ENCODE measurements at places on chromosomes 2 and 18. TPM values are rescaled to one million over a fixed set of nuclear protein-coding genes. Genes with fewer than 3 reads are reported as not detected.
A peak's percentile ranks its signal among the peaks of the same experiment; 100 is the strongest.

- DNase-seq, result peak; percentile 26
Measured at GRCh38 chr2:151922845-151923666, 94.8 kb upstream of the ARL5A start.

- no peak for DNase-seq
Measured at GRCh38 chr18:55158570-55158969, 199.3 kb upstream of the CCDC68 start.

NPC1 gene
- total RNA-seq, result 81.3 TPM

DNA sequence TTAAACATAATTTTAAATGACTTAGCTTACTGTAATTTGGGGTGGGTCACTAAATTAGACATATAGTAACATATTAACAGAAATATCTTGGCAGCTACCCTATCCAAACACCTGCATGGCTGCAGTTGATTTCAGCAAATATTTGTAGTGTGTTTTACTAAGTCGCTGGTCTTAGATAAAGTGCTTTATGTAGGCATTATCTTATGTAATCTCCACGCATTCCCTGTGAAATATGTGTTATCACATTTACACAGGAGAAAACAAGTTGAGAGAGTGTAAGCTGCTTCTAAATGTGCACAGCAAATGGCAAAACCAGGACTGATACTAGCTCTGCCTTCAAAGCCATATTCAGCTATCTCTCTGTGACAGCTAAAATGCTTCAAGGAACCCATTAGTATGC lies 72.0 kb downstream of the NYAP2 start:
- no peak for DNase-seq

DNA sequence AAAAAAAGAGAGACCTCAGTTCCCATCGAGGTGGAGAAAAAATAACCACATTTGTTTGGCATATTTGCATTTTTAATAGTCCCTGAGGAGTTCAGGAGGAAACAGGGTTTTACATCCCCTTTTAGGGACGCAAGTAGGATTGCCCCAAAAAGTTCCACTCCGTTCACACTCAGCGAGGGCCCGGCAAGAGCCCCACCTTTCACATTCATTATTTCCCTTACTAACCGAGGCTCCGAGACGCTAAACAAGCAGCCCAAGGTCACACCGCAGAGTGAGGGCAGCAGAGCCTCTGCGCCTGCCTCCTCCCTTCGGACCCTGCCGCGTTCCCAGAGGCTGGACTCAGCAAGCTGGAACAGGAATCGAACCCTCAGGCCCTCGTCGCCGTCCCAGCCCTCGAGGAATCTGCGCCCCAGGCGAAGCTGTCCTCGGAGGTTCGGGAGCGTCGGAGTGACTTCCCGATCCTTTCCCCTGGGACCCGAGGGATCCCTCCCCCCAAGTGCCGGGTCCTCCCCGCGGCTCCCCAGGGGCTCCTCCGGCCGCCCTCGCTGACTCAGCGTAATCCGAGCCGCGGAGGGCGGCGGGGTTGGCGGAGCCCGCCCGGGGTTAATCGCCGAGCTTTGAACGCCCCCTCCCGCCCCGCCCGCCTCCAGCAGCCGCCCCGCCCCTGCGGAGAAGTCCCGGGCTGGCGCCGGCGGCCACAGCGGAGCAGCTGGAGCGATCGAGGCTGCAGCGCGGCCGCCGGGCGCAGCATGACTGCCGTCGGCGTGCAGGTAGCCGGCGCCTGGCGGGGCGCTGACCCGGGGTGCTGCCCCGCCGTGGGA lies at the start of gene TMEM37:
Gene TMEM37, plus strand, starts transcription at position 700 of the 821 bp plus-strand sequence. Its CDS starts 50 bp downstream, at position 750.
- no peak for DNase-seq

GRCh38 chr2:159139216-159139933 lies 147.1 kb downstream of the WDSUB1 start:
- DNase-seq, result no peak

EML6 gene
- total RNA-seq, result 2.3 TPM

DNA sequence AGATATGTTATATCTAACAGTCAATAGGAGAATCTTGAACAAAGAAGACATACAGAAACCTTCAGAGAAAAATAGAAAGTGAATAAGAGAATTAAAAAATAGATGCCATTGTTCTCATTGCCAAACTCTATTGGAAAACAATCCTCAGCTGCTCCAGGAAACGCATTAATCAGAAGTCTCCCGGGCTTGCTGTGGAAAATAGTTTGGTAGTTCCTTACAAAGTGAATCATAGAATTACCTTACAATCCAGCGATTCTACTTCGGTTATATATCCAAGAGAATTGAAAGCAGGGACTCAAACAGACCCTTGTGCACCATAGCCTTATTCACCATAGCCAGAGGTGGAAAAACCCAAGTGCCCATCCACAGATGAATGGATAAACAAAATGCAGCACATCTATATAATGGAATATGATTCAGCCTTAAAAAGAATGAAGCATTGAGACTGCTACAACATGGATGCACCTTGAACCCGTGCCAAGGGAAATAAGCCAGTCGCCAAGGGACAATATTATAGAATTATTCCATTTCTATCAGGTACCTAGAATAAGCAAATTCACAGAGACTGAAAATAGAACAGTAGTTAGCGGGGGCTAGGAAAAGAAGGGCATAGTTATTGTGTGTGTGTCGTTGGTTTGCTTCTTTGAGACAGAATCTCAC lies 21.9 kb upstream of the CHRNA1 start:
- no peak for DNase-seq

GRCh38 chr2:26492749-26493515 lies 15.0 kb upstream of the OTOF start:
- DNase-seq, result no peak

- DNase-seq, result no peak
Measured at GRCh38 chr2:167181134-167181533, 292.9 kb downstream of the XIRP2 start.

GRCh38 chr2:168430431-168430830 lies 25.6 kb upstream of the CERS6 start:
- no peak for DNase-seq

ANKRD30BL gene
- not detected for total RNA-seq

GCG gene
- not detected for total RNA-seq

LPIN1 gene
- total RNA-seq, result 78.6 TPM

MYL12B gene
- total RNA-seq, result 305 TPM

DNA sequence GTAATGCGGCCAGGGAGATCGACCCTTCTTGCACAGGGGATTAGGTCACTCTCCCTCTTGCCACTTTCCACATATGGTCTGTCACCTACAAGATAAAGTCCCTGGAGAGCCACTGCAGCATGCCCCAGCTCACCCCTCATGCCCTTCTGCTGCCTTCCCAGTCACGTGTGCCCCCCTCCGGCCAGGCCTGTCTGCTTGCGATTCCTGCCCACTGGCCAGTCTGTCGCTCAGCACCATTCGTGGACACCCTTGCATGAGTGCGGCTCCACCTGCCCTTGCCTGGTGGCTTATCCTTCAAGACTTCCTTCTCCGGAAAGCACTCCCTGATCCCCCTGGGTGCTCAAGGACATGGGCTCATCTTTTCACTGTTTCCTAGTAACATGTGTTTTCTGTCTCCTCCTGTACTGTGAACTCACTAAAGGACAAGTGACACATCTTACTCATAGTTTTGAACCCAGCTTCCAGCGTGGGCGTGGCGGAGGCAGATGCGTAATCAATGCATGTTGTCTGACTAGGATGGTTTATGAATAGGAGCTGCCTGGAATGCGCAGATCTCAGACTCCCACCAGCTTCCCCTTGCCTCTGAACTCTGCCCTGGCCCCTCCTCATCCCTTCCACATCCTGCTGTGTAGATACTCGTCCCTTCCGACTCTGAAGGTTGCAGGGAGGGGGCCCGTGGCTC lies 7.8 kb upstream of the NT5DC4 start:
- no peak for DNase-seq

DNA sequence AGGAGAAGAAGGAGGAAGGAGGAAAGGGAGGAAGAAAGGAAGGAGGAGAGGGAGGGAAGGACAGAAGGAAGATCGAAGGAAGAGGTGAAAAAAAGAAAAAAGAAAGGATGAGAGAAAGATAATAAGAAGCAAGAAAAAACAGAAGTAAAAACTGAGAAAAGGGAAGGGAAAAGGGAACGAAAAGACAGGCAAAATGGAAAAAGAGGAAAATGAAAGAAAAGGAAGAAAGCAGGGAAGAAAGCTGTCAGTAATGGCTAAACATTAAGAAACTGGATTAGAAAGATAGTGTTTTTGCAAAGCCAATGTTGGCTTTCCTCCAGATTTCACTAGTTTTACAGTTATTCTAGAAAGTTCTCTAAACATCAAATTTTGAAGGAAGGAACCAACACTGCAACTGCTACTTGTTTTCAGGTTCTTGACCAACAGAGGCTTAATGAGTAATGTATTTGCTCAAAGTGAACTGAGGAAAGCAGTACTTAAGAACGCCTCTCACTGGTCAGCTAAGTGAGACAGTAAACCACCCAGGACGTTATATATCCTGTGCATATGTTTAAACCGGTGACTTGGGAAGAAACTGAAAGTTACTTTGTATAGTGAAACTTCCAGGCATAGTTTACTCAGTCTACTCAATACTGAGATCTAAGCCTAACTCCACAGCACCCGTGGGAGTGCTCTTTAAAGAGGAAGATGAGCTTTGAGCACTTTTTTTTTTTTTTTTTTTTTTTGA lies 286.2 kb upstream of the TRIB2 start:
- DNase-seq, result no peak

MEIS1 gene
- 37.9 TPM for total RNA-seq

- DNase-seq, result no peak
Measured at GRCh38 chr2:130878316-130878715, 41.6 kb downstream of the ARHGEF4 start.

GRCh38 chr2:219772697-219773096 lies 145.3 kb downstream of the SLC4A3 start:
- no peak for DNase-seq

DNA sequence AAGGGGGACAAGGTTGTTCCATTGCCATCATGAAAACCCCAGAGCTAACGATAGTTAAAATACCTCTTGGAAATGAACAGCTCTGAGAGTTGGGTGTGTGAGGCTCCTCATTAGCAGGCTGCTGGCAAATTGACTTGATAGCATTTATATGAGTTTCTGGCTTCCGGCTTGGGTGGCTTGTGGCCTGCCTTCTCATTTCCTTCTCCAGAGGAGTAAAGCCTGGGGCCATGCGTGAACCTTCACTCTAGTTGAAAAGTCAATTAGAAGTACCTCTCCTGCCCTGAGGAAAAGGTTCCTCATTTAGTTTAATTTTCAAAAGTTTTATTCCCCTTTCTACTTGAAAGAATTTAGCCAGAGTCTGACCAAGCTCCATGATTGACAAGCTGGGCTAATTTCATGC lies 67.1 kb downstream of the MGAT5 start:
- peak; percentile 49 for DNase-seq

DNA sequence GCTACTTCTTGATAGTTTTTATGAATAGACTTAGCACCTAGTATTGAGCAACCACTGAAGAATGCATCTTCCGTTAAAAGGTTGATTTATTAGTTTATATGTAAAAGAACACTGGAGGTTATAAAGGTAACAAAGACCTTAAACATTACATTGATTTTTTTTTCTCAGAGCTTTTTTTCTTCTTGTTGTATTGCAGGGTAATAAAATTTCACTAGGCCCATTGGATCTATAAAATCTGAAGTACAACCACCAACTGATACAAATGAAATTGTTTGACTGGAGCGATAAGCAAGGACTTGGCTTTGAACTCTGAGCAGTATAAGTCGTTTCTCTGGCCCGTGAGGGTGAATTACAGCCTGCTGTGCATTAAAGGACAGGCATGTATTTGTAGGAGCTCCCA lies 344.0 kb downstream of the LRRTM1 start:
- DNase-seq, result no peak

DNA sequence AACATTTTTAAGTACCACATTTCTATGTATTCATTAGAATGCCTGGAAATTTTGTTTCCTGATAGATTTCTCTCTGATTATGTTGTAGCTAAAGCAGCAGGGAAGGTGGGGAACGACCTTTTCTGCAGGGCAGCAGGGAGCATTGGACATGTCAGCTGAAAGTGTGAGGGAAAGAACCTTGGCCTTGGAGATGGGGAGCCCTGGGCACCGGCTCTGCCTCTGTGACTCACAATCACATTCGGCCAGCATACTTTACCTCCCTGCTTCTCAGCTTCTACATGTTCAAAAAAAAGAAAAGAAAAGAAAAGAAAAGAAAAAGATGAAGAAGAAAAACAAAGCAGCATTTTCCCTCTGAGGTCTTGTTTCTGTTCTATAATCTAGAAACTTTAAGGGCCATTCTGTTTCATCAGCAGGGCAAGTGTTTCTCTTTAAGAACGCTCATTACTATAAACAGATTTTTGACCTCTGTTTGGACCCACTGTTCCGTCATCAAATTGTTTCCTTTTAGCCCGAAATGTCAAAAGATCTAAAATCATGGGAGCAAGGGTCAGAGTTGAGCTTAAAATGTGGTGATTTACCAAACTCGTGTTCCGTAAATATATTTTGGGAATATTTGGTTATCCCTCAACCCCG lies 27.9 kb downstream of the SETBP1 start:
- DNase-seq, result no peak

DNA sequence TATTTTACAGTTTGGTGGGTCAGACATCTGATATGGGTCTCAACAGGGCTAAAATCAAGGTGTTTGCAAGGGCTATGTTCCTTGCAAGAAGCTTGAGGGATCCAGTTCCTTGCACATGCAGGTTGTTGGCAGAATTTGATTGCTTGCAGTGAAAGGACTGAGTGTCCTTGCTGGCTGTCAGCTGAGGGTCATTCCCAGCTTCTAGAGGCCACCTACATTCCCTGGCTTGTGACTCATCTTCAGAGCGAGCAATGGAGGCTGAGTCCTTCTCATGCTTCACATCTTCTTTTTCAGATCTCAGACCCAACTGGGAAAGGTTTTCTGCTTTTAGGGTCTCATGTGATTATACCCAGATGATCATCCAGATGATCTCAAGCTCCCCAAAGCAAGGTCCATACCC lies 12.4 kb downstream of the MEX3C start:
- no peak for DNase-seq

ABCB11 gene
- total RNA-seq, result 0.66 TPM

DNA sequence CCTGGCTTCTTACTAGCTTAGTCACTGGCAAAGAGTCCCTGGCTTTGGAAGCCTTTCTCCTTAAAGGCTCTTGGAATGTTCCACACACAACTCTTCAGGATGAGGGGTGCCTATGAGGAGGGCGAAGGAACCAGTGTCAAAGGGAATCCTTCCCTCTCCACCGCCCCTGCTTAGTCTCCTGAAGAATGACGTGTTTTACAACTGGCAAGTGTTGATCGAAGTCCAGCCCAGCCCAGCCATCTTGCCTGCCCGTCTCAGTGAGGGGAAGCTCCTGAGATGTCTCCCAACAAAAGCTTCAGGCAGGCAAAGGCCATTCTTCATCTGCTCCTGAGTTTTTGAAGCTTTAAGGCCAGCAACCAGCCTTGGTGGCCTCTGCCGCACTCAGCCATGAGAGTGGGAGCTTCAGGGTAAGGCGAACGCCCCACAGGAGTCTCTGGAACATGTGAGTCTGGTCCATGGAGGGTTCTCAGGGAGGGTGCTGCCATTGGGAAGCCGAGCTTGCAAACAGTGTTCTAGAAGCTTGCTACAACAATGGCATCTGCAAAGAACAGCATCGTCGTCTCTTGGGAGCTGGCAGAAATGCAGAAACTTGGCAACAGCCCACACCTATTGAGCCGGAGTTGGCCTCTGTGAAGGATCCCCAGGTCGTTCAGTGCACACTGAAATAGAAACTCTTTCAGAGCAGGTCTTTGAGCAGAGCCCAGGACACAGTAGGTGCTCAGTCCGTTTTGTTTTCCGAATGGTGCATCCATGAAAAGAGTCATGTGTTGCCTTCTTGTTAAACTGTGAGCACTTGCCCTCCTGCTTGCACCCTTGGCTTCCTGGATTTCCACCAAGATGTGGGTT lies 220.7 kb downstream of the SEPTIN10 start:
- DNase-seq, result no peak

- DNase-seq, result no peak
Measured at GRCh38 chr2:64731746-64732145, 78.0 kb upstream of the SERTAD2 start.

BCL11A gene
- 0.64 TPM for total RNA-seq

EIF2B4 gene
- total RNA-seq, result 47.9 TPM

CHCHD5 gene
- total RNA-seq, result 20.2 TPM

- no peak for DNase-seq
Measured at GRCh38 chr2:72731116-72731515, 94.7 kb downstream of the EXOC6B start.

All from breast epithelium (tissue), 4 donors.